ENCODE measurements at places on chromosomes 16 and 17. TPM values are rescaled to one million over a fixed set of nuclear protein-coding genes. Genes with fewer than 3 reads are reported as not detected.
A peak's percentile ranks its signal among the peaks of the same experiment; 100 is the strongest.

The SYCE1L gene
- polyA plus RNA-seq, result 3.9 TPM

The KRT27 gene
- not detected for polyA plus RNA-seq

DNA sequence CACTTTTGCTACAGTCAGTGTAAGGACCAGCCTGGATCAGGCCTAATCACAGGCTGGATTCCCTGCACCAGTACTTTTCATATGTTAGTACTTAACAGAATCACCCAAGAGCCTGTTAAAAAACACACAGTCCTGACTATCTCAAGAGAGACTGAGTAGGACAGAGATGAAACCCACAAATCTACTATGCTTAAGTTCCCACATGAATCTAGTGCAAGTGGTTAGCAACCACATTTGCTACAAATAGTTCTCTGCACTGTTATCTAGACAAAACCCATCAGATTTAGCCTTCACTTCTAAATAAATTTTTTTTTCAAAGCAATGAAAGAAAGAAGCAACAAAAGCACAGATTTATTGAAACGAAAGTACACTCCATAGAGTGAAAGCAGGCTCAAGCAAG, 38.9 kb downstream of the SSH2 start:
- no peak for DNase-seq
- no peak overlapping the region for H3K4me3 ChIP-seq
- H3K36me3 ChIP-seq, result no peaks in the 10 kb centered on the region
- H3K4me1 ChIP-seq, result no peaks in the 10 kb centered on the region

- H3K36me3 ChIP-seq, result no peaks in the 10 kb centered on the region
- H3K4me1 ChIP-seq, result no peaks in the 10 kb centered on the region
- no peak overlapping the region for H3K4me3 ChIP-seq
- H3K27me3 ChIP-seq, result no peaks in the 10 kb centered on the region
These were observed 110.3 kb downstream of the C16orf95 start for GRCh38 chr16:87206646-87207451.

DNA sequence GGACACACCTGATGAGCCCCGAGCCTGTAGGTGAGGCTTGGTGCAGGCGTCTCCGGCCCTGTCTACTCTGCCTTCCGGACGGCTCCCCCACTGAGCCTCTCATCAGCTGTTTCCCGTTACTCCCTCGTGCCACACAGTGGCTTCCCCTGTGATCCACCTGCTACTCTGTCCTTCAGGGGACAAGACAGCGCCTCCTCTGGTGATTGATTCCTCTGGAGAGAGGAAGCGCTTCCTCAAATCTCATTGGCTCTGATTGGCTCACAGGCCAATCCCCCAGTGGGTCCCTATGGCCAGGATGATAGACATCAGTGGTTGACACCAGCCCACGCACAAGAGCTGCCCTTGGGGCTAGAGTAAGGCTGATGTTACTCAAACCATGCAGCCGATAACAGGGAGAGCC, 24.0 kb downstream of the RNF213 start:
- no peak overlapping the region for H3K4me3 ChIP-seq
- no peaks in the 10 kb centered on the region for H3K4me1 ChIP-seq
- peaks cover 30% of the 10 kb centered on the region for H3K36me3 ChIP-seq

DNA sequence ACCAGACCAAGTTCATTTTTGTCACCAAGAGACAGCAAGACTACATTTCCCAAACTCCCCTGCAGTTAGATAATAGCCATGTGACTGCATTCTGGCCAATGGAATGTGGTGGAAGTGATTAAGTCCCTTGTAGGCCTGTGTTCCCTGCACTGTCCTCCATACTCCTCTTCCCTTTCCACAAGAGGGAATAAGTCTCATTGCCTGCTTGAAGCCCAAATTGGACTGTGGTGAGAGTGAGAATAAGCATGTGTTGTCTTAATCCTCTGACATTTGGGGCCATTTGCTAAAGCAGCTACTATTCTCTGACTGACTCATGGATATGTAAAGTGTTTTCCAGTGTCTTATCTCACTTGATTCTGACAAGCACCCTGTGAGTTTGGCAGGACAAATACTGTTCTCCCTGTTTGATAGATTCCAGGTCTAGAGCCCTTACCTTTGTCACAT, 20.7 kb downstream of the PIK3R6 start:
- H3K27me3 ChIP-seq, result no peaks in the 10 kb centered on the region
- H3K4me3 ChIP-seq, result no peak overlapping the region
- H3K4me1 ChIP-seq, result no peaks in the 10 kb centered on the region
- no peak overlapping the region for H3K27ac ChIP-seq

- no peak overlapping the region for H3K4me3 ChIP-seq
- no peaks in the 10 kb centered on the region for H3K4me1 ChIP-seq
- H3K36me3 ChIP-seq, result no peaks in the 10 kb centered on the region
These were observed 8.4 kb downstream of the HNF1B start for GRCh38 chr17:37736428-37736827.

- no peaks in the 10 kb centered on the region for H3K4me1 ChIP-seq
- no peaks in the 10 kb centered on the region for H3K36me3 ChIP-seq
- H3K27me3 ChIP-seq, result peaks cover 7% of the 10 kb centered on the region
These were observed 126.0 kb upstream of the CIBAR2 start for GRCh38 chr16:85238233-85238647.

DNA sequence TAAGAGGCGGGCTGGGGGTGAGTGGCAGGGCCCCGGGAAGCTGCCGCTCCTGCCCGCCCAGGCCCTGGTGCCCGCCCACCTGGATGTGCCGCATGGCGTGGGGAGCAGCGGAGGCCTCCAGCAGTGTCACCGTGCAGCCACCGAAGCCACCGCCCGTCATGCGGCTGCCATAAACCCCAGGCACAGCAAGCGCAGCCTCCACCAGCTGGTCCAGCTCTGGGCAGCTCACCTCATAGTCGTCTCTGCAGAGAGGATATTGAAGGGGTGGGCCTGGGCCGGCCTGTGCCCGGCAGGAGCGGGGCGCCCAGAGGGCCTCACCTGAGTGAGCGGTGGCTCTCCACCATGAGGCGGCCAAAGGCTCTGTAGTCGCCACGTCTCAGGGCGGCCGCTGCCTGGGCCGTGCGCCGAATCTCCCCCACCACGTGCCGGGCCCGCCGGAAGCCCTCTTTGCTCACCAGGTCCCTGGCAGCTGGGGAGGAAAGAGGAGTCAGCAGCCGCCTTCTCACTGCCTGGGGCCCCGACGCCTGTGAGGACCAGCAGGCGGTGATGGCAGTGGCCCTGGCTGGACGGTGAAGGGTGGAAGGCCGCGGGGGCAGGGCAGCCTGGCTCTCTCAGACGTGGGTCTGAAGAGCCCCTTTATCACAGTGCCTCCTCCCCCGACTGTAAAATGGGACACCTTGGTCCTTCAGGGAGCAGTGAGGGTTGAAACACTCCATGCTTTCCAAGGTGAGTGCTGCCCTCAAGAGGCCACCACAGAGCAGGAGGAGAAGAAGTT, 6.7 kb downstream of the GALK1 start:
- H3K4me1 ChIP-seq, result peaks cover 9% of the 10 kb centered on the region
- no peaks in the 10 kb centered on the region for H3K27me3 ChIP-seq
- no peak overlapping the region for H3K27ac ChIP-seq
- no peaks in the 10 kb centered on the region for H3K36me3 ChIP-seq
- H3K4me3 ChIP-seq, result no peak overlapping the region

DNA sequence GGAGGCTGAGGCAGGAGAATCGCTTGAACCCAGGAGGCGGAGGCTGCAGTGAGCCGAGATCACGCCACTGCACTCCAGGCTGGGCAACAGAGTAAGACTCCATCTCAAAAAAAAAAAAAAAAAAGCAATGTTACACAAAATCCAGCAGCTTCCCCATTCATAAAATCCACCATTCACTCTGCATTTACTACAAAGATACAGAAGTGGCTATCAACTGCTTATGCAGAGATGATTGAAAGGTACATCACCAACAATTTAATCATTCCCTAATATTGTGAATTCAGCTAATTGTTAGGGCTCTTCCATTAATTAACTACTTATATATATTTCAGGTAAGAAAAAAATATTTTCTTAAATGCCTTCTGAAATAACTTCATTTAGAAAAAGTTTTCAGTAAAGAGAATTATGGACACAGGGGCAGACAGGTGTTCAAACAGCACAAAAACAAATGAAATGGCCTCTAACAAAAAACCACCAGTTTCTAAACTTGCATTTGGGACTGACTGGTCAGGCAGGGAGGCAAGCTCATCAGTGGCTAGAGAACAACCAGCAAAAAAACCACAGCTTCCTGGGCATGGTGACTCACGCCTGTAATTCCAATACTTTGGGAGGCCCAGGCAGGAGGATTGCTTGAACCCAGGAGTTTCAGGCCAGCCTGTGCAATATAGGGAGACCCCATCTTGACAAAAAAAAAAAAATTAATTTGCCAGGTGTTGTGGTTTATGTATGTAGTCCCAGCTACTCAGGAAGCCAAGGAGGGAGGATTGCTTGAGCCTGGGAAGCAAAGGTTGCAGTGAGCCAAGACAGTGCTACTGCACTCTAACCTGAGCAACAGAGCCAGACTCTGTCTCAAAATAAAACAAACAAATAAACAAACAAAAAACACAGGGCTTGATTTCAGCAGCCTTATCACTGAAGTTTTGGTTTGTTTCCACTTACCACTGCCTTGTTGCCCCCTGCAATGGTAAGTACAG, 26.3 kb downstream of the ERN1 start:
- H3K27me3 ChIP-seq, result no peaks in the 10 kb centered on the region
- peaks cover 41% of the 10 kb centered on the region for H3K4me1 ChIP-seq
- DNase-seq, result no peak
- no peak overlapping the region for H3K27ac ChIP-seq
- H3K36me3 ChIP-seq, result no peaks in the 10 kb centered on the region

DNA sequence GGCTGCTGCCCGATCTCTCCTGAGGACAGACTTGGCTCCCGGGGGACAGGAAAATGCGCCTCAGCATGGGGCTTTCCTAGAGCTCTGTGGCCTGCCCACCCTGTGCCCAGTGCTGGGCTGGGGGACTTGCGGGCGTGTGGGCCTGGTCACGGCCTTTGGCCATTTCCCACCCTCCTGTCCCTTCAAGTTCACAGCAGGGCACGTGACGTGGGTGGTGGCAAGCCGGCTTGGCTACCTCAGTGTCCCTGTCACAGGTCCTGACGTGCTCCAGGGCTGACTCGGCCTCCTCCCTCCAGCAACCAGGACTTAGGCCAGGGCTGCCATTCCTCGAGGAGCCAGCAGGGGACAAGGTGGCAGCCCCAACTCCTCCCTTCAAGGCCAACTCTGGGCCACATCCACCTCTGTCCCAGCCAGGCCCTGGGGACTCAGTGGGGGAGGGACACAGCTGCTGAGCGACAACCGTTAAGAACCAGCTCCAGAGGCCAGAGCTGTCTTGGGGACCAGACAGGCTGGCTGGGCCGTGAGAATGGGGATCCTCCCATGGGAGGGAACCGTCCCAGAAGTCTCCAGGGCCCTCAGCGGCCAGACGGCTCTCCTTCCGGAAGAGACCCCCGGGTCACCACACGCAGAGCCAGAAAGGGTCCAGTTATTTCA, 981 bp upstream of the UNC13D start:
- no peaks in the 10 kb centered on the region for H3K27me3 ChIP-seq
- DNase-seq, result peak; percentile 70
- H3K4me3 ChIP-seq, result no peak overlapping the region
- peak overlapping the region; percentile 89 for H3K27ac ChIP-seq
- H3K4me1 ChIP-seq, result peaks cover 36% of the 10 kb centered on the region

GRCh38 chr16:27363797-27364196, 38.2 kb upstream of the IL21R start:
- H3K4me1 ChIP-seq, result peaks cover 41% of the 10 kb centered on the region
- peaks cover 32% of the 10 kb centered on the region for H3K36me3 ChIP-seq
- no peak overlapping the region for H3K4me3 ChIP-seq

DNA sequence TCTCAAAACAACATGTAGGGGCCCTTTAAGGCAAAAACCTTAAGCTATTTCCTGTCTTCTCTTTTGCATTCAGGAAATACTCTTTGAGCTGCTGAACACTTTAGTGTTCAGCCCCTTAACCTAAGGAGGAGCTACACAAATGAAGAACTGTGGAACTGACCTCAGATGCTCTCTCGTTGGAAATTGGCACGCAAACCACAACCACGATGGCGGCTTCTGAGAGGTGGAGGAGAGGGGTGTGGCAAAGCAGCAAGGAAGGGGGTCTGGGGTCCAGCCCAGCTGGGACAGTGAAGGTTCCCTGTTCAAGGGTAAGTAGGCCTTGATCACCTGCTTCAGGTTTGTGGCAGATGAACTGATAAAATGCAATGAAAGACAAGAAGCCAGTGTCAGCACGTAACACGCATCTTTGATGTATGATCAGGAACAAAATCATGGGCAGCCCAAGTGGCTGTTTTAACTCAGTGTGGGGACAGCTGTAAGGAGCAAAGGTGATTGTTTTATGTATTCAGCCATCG, 291.6 kb upstream of the TNRC6C start:
- DNase-seq, result peak; percentile 50
- peak overlapping the region; percentile 86 for H3K4me3 ChIP-seq
- no peaks in the 10 kb centered on the region for H3K27me3 ChIP-seq
- H3K27ac ChIP-seq, result peak overlapping the region; percentile 47

GRCh38 chr17:76246080-76247066, 6.1 kb upstream of the RNF157 start:
- peak overlapping the region; percentile 19 for H3K27ac ChIP-seq
- H3K36me3 ChIP-seq, result no peaks in the 10 kb centered on the region
- peak overlapping the region; percentile 54 for H3K4me3 ChIP-seq
- DNase-seq, result peak; percentile 60

DNA sequence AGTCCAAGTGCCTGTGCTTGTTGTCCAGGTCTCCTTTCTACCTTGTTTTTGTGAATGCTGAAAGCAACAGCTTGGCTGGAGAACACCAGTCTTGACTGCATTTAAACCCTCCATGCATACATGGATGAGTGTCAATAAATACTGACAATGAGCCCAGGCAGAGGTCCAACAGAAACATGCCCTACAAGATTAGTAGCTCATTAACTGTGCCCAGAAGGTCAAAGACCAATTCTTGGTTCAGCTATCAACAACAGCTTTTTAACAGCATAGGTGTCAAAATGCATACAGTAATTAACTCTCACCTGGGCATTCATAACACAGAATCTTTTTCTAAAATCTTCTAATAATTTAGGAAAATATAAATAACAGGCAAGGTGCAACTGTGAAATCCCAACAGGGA, 63.2 kb downstream of the N4BP1 start:
- H3K4me3 ChIP-seq, result no peak overlapping the region
- no peak for DNase-seq
- H3K27ac ChIP-seq, result no peak overlapping the region
- H3K4me1 ChIP-seq, result no peaks in the 10 kb centered on the region

DNA sequence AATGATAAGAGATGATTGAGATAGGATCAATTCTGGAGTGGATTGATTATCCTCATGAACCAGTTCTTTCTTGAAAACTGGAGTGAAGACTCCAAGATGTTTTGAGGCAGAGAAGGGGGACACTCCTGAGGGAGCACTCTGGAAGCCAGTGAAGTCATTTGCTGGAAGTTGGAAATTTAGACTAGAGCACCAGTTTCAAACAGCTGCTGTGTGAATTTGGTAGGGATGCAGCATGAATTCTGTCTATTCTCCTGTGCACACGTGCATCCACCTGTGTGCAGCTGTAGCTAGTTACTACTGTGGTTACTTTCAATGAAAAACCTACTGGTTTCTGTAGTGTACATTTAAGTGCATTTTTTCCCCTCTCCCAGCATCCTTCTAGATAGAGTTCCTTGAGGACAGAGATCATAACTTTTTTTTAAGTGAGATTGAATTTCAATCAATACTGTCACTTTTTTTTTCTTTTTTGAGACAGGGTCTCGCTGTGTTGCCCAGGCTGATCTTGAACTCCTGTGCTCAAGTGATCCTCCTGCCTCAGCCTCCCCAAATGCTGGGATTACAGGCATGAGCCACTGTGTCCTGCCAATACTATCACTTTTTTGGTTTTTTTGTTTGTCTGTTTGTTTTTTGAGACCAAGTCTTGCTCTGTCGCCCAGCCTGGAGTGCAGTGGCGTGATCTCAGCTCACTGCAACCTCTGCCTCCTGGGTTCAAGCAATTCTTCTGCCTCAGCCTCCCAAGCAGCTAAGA, 65.9 kb downstream of the TUBD1 start:
- H3K27me3 ChIP-seq, result no peaks in the 10 kb centered on the region
- H3K36me3 ChIP-seq, result no peaks in the 10 kb centered on the region
- no peak overlapping the region for H3K27ac ChIP-seq
- H3K4me3 ChIP-seq, result no peak overlapping the region

All from CD8-positive, alpha-beta memory T cell (primary cell).